ENCODE measurements at places on chromosomes 4 and X.
A peak's percentile ranks its signal among the peaks of the same experiment; 100 is the strongest.

DNA sequence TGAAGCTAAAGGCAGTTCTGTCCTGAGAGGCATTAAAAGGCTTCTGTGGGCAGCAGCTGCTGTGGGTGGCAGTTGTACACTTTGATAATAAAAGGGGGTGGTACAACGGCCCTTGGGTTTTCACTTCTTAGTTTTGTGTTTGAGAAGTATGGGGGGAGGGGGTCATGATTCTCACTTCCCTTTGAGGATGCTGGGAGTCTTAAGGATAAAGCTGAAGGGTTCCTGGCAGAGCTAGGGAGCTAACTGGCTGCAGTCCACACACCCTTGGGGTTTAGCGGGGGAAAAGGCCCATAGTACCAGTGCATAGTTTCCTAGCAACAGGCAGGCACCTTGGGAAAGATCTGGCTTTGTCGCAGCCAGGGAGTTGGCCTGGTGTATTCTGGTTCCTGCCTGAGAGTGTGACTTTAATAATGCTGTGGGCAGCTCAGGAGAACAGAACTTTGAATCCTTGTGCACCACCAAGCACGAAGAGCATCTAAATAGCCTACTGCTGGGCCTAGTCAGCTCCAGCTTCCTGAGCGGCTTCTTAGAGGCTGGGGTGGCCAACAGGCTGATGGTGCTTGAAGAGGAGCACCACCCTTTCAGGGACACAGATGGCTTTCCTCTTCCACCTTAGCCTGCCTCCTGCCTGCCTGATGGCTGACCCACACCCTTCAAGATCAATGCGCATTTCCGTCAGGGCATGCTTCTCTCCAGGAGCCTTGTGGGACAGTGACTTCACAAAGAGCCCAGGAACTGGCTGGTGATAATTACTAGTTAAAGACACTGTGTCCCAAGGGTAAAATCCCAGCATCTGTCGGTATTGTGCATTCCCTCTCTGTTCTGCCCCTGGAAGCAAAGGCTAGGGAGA is 12.5 kb downstream of the ZBTB33 start:
- no peak for DNase-seq

- DNase-seq, result no peak
Measured at GRCh38 chrX:112877771-112878173, 37.1 kb upstream of the AMOT start.

DNA sequence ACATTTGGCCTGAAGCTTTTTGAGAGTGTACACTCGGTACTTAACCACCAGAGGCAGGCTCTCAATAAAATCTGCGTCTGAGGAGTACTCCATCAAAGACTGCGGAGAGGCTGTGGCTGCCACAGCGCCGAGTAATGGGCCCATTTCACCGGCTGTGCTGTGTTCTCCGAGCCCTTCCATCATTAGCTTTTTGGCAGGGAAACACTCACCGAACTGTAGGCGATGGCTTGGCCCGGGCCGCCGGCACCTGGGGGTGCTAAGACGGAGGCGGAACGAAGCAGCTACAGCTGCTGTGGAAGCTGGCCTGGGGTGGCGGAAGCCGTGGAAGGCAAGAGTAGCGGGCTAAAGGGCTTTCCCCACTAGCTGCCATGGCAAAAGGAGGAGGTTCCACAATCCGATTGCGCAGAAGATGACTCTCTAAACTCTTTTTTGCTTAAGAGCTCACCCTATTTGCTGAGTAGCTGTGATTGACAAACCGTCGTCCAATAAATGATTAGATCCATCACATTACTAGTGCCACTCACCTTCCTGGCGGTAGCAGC is 48.5 kb upstream of the PABPC1L2A start:
- no peak for DNase-seq

- no peak for DNase-seq
Measured at GRCh38 chr4:61312526-61312925, 112.4 kb downstream of the ADGRL3 start.

DNA sequence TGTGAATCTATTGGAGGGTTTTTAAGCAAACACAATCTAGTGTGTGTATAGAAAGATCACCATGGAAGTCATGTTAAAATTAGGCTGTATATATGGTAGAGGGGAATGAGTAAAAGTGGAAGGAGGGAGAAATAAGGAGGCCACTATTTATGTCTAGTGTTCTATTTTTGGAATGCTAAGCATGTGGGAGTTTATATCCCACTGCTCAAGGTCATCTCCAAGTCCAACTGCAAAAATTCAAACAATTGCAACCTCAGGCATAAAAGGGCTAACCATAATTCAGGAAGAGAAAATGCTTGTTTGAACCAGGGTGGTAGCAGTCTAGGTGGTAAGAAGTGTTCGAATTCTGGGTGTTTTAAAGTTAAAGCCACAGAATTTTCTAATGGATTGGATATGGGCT is 39.2 kb downstream of the SERPINA7 start:
- no peak for DNase-seq

GRCh38 chrX:101287402-101287801 is 3.7 kb downstream of the TAF7L start:
- peak; percentile 11 for DNase-seq

DNA sequence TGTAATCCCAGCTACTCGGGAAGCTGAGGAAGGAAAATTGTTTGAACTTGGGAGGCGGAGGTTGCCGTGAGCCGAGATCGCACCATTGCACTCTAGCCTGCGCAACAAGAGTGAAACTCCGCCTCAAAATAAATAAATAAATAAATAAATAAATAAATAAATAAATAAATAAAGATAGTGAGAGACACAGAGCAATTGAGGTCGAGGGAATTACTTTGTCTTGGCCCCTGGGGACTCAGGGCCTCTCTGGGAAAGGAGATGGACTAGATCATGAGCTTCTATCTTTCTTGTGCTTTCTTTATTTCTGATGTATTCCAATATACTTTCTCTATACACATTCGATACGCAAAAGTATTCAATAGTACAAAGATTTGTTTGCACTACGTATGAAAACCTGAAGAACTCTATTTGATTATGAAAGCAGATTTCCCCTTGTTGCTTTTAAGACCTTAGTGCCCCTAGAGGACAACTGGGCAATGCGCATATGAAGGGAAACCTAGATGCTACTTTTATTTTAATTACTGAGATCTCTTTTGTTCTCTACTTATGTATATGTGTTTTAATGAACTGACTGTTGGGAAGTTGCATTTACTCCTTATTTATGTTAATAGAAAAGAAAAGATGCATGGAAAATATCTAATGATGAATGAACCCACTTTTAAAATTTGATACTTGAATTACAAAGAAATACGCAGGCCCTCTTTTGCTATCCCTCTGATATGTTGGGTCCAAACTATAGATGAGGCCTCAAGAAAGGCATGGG is 12.8 kb upstream of the ELOVL6 start:
- no peak for DNase-seq

GRCh38 chr4:147361726-147362125 is 119.2 kb upstream of the EDNRA start:
- DNase-seq, result no peak

DNA sequence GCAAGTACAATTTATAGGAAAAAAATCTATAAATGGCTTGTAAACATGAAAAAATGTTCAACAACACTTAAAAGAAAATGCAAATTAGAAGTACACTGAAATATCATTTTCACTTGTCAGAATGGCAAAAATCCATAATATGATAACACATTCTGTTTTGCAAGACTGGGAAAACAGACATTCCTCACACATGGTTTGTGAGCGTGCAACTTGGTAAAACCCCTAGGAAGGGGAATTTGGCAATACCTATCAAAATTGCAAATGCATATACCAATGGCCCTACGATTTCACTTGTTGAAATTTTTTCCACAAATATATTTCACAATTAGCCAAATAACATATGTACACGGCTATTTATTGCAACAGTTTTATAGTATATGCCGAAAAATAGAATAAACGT is 31.4 kb downstream of the TBC1D9 start:
- DNase-seq, result no peak

DNA sequence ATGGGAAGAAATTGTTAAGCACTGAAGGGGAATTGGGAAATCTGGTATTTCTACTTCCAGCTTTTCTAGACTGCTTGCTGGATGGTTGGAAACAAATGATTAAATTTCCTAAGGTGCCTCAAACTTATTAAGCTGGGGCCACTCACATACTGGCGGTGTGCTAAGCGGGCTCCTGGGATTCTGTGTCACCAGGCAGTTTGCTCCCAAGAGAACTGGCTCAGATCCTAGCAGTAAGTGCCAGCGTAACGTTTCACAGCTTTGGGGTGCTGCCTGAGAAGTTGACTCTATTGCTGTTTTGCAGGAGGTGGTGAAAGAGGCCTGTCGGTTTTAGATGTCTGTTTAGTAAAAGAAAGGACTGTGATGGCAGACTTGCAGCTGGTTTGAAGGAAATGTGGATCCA is 6.9 kb upstream of the REELD1 start:
- no peak for DNase-seq

- no peak for DNase-seq
Measured at GRCh38 chrX:19827088-19827487, 60.3 kb downstream of the SH3KBP1 start.

- no peak for DNase-seq
Measured at GRCh38 chr4:169208516-169208915, 62.2 kb downstream of the SH3RF1 start.

- no peak for DNase-seq
Measured at GRCh38 chrX:119008110-119008744, 33.8 kb downstream of the LONRF3 start.

Data from NCI-H2107 (cell line).